ENCODE measurements at places on chromosomes 16 and 17. TPM values are rescaled to one million over a fixed set of nuclear protein-coding genes. Genes with fewer than 3 reads are reported as not detected.

GRCh38 chr16:50351116-50351515, 17.7 kb downstream of the BRD7 start:
- no peak for DNase-seq

- DNase-seq: no peak
These were observed 36.6 kb upstream of the CHMP6 start for GRCh38 chr17:80955078-80955477.

- DNase-seq: no peak
These were observed 24.1 kb downstream of the ANKFN1 start for GRCh38 chr17:56177361-56177760.

The HP gene
- total RNA-seq: not detected

Data from NCI-H460 (cell line).